ENCODE measurements at places on chromosomes 13 and 19.

DNA sequence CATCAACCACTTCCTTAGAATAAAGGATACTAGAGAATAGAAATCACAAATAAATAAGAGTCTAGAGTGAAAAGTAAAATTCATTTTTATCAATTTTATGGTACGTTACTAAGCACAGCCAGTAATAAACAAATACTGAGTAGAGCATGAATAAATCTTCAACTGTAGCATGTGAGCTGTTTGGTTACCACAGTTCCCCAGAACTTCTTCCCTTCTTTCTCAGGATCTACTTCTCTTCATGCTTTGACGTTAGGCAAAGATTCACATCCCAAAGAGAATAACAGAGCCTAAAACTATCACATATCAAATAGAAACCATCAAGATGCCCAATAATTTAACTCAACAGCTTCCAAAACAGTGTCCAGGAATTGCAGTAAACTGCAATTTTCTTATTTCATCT, 7.4 kb downstream of the RUBCNL start:
- no peak for DNase-seq

- no peak for DNase-seq
Observed at GRCh38 chr13:34364633-34365032, 546.7 kb downstream of the RFC3 start.

DNA sequence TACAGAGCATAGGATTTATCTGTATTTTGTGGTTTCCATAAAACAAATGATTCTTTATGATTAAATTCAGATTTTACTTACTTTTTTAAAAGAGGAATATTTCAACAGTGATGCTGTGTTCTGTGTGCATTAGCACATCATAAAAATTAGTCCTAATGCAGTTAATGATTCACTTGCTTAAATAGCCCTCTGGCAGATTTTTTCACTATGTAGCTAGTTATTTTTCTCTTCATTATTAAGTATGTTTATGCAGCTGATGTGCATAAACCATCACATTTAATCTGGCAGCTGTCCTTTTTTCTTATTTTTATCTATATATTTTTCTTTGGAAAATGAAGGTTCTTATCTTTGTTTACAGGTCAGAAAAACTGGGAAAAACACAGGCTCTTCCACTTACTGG, 127.2 kb downstream of the ZNF486 start:
- no peak for DNase-seq

- no peak for DNase-seq
Observed at GRCh38 chr13:99827011-99827772, 144.4 kb downstream of the ZIC5 start.

DNA sequence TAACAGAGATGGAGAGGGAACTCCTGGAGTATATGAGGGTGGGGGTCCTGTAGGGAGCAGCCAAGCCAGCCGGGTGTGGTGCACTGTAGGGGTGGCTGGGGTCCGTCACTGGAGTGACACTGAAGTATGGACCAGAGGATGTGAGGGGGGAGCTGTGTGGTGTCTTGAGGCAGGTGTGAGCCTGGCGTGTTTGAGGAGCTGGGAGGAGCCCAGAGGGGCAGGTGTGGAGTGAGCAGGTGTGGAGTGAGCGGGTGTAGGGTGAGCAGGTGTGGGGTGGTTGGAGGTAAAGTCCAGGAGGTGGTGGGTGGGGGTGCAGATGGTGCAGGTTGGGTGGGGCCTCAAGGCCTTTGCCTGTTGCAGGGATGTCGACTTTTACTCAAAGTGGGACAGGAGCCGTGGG, 5.9 kb downstream of the B3GNT8 start:
- DNase-seq: no peak

- DNase-seq: no peak
Observed at GRCh38 chr13:49271264-49271663, 23.5 kb downstream of the CDADC1 start.

DNA sequence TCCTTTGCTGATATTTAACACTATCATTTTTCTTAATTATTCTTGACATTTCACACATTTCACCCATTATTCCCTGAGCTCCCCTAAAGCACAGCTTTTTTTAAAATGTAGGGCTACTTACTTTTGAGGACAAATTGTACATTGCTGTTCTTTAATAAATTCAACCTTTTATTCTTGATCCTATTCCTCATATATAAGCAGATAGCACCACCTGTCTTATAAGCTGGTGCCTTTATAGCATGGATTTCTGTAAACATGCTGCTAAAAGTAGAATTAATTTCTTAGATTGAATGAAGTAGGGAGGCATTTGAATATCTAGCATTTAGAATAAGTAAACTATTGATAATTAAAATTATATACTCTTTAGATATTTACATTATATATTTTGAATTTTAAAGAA, 603.4 kb upstream of the PCDH9 start:
- no peak for DNase-seq

- DNase-seq: no peak
Observed at GRCh38 chr19:29387586-29387985, 138.2 kb upstream of the VSTM2B start.

DNA sequence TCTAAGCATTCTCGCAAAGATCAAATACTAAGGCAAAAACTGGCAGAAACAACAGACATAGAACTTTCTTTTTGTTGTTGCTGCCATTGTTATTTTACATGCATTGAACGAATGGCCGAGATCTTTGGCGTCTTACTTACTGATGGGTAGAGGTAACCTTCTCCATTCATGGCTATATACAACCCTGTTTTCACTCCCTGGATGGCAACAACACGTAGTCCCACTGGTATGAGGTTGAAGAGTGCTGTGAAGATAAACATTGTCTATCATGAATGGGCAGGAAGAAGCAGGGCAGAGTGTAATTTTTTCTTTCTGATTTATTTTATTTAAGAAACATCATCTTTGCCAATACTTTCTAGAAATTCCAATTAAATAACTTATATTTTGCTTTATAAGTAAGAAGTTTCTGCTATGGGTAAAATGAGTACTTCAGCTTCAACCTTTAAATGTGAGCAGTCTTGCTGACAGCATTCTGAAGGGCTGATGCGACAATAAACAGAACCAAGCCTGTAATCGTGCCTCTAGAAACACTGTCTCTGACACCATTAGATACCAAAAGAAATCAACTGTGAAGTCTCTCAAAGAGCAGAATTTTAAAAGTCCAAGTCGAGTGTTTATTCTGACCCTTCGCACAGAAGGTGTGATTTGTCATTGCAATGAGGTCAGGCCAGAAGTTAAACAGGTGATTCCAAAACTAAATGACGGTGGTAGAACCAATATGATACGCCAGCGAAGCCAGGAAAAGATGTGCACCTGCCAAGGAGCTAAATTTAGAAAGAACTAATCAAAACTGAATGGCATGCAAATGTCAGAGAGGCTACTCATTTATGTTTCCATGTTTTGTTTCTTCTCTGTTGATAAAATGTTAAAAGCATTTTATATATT, 416.4 kb downstream of the ITGBL1 start:
- no peak for DNase-seq

GRCh38 chr13:78030341-78030896, 111.8 kb upstream of the EDNRB start:
- no peak for DNase-seq

- DNase-seq: no peak
Observed at GRCh38 chr19:48670699-48671445, 1.9 kb downstream of the NTN5 start.

GRCh38 chr19:12163826-12164225, 930 bp downstream of the ZNF136 start:
- no peak for DNase-seq

DNA sequence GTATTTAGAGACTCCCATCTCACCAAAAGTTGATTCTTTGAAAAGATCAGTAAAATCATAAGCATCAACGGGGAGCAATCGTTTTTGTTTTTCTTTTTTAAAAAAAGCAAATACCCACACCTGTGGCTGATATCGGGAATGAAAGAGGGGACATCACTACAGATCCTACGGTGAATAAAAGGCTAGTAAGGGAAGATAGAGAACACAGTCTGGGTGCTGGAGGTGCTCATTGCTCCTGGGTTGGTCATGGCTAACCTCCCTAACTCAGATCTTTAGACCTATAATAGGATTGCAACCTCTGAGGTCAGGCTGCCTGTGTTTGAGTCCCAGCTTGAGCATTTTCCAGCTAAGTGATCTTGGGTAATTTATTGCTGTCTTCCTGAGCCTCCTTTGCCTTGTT, 1.1 kb downstream of the EHD2 start:
- DNase-seq: no peak

DNA sequence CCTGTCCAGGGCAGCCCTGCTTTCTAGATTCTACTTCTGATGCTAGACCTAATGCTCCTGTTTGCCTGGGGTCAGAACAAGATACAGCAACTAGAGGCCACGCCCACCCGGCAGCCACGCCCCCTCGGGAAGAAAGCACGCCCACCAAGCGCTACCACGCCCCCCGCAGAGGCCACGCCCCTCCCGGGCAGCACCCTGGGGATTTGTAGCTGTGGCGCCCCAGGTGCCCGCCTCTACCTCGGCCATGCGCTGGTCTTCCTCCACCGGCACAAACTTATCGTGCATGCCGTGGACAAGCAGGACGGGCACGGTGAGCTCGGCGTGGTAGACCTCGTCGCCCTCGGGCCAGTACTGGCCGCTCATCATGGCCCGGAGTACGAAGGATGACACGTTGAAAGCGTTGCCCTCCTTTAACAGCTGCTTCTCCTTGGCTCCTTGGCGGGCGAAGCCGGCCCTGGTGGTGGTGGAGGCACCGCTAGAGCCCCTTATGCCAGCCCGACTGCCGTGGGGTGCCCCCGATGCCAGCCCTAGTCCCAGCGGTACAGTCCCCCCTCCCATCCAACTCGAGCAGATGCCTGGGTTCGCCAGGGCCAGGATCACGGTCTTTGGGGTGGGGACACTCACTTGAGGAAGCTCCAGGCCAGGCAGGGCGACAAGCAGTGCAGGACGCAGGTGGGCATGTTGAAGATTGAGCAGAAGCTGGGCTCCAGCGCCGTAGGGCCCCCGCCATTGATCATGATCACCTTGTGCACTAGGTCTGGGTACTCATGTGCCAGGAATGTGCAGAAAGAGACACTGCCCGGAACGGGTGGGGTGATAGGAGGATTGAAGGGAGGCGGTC, 9.0 kb downstream of the ABHD8 start:
- peak; percentile 29 for DNase-seq

DNA sequence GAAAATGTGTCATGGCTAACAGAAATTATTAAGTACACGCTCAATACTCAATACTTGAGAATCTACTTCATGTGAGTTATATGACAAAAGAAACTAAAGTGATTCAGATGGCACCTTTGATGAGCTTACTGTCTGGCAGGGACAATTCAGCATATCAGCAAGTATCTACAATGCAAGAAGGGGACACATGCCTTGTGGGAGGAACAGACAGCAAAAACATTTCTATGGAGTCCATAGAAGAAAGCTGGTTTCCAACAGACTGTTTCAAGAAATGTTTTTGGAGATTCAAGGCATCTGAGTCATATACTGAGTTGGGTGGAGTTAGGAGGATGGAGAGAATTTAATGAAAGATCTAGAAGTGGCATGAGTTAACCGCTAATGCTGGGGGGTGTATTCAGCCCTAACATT, 54.7 kb downstream of the MBNL2 start:
- DNase-seq: no peak

GRCh38 chr19:30063650-30064347, 121.8 kb downstream of the URI1 start:
- no peak for DNase-seq

DNA sequence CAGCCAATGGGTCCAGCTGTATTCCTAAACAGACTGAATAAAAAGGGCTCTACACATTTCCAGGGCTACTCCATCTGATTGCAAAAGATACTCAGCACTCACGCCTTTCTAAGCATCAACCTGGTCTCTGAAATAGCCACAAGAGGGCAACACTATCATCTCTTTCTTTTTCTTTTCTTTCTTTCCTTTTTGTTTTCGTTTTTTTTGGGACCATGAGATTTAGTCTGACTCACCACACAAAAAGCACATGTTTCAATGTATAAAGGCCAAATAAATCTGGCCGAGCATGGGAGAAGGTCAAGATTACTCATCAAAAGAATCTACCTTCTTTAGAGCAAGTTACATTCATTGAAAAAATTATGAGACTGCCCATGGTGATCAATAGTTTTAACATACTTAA, 805.6 kb upstream of the ARGLU1 start:
- DNase-seq: no peak

- DNase-seq: peak; percentile 43
Observed at GRCh38 chr19:18437491-18438330, at the start of gene ISYNA1. ISYNA1 (minus strand) TSS chr19:18438133; CDS start chr19:18437979, 154 bp downstream.

DNA sequence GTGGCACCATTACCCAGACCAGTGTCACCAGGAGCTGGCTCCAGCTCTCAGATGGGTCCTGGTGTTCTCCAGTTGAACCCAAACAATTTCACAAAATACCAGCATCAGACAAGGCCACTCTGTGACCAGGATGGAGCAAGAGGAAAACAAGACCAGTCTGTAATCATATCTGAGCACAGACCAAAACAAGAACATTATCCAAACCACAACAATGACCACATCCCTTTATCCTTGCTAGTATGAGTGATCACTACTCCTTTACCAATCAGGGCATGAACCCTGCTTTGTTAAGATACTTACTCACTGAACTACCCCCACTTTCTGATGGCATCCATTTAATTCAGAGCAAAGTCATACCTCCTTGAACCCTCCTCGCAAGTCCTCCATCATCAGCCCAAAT, 145.9 kb downstream of the NUFIP1 start:
- DNase-seq: no peak

DNA sequence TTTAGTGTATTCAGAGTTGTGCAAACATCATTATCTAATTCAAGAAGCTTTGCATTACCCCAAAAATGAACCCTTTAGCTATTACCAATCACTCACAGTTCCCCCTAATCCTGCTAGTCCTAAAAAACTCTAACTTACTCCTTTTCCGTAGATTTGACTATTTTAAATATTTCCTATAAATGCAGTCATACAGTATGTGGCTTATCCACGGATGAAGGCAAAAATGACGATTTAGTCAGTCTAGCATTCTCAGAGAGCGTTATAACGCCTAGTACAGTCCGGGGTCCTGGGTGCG, 587 bp upstream of the ZNF383 start:
- DNase-seq: no peak

GRCh38 chr19:13824703-13825102, 29.5 kb downstream of the ZSWIM4 start:
- DNase-seq: no peak

- no peak for DNase-seq
Observed at GRCh38 chr13:23609414-23609760, 39.2 kb downstream of the TNFRSF19 start.

GRCh38 chr19:34938886-34939285, 12.2 kb downstream of the ZNF30 start:
- no peak for DNase-seq

DNA sequence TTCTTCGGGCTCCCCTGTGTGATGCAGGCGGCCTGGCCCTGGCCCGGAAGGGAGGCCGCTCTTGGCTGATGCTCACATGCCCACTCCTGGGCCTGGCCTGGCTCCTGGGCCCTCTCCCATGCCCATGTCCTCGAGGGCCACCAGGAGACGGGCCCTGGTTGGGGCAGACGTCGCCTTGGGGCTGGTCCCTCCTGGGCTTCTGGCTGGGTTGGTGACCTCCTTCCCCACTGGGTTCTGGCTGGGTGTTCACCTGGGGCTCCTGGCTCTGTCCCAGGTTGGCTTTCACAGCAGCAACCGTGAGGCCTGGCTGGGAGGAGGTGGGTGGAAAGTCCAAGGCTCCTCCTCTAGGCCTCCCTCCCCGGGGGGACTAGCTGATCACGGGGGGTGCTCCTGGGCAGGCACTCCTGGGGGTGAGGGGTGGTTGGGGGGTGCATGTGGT, 15.5 kb upstream of the SLC7A10 start:
- DNase-seq: no peak
